ENCODE measurements at places on chromosomes 3 and 15.

GRCh38 chr3:8625991-8626390, 18.6 kb downstream of the SSUH2 start:
- peak; percentile 28 for DNase-seq

- DNase-seq, result peak; percentile 66
Observed at GRCh38 chr3:66276705-66277274, 56.0 kb downstream of the SLC25A26 start.

GRCh38 chr3:141240687-141241615, 9.3 kb downstream of the PXYLP1 start:
- DNase-seq, result peak; percentile 37

- peak; percentile 73 for DNase-seq
Observed at GRCh38 chr3:18127174-18127858, 297.8 kb downstream of the SATB1 start.

DNA sequence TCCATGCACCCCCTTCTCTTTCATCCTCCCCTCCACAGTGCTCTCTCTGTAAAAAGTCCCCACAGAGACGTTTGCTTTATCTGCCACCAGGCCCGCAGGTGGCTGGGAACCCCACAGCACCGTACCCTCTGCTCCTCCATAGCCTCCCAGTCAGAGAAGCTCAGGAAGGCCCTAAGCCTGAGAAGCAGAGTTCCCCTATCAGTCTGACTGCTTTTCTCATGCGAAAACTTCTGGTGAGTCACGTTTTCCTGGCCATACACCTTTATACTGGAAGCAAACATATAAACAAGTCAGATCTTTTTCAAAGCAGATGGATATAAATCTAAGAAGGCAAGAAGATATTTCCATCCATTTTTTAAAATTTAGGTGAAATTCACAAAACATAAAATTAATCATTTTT, 51.5 kb upstream of the MEF2A start:
- DNase-seq, result no peak

- no peak for DNase-seq
Observed at GRCh38 chr3:185727873-185728272, 97.0 kb downstream of the IGF2BP2 start.

- DNase-seq, result no peak
Observed at GRCh38 chr3:193805448-193805847, 212.4 kb downstream of the OPA1 start.

GRCh38 chr3:37668818-37669610, 192.7 kb upstream of the CTDSPL start:
- DNase-seq, result no peak

- peak; percentile 39 for DNase-seq
Observed at GRCh38 chr3:36494461-36495109, 114.3 kb downstream of the STAC start.

- DNase-seq, result no peak
Observed at GRCh38 chr3:105938101-105938500, 69.3 kb upstream of the CBLB start.

- DNase-seq, result no peak
Observed at GRCh38 chr15:36766449-36766848, 187.0 kb downstream of the CDIN1 start.

DNA sequence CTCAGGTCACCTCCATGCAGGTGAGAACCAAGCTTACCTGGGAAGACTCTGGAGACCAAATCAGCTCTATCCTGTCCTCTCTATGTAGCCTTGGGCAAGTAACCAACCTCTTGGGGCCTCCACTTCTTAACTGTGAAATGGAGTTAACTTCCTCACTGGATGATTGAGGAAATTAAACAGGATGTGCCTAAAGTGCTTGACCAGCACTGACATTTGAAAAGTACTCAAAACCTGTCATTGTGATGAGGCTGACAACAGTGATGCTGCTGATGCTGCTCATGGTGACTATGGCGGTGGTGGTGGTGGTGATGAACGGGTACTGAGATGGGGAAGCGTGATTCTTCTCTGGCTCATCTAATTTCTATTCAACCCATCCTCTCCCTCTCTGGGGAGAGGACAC, 22.3 kb downstream of the VIPR1 start:
- no peak for DNase-seq

- no peak for DNase-seq
Observed at GRCh38 chr3:50603261-50604109, 8.1 kb downstream of the CISH start.

- no peak for DNase-seq
Observed at GRCh38 chr3:9248522-9249271, 749 bp downstream of the SRGAP3 start.

DNA sequence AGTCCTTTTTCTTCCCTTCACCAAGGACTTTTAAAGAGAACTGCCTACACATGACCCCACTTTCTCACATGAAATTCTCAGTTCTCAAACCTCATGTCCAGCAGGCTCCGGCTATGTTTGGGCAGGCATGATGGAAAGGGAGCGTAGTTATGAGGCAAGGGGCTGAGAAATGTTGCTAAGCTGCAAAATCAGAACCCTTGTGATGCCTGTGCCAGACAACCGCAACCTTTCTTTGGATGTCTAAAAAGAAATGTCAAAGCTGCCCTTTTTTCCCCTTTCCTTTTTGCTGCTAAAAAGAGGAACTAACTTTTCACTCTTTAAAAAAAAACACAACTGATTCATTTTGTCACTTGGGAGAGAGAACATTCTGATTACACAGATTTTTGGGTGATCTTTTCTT, 19.2 kb downstream of the GNB4 start:
- DNase-seq, result peak; percentile 44

- no peak for DNase-seq
Observed at GRCh38 chr3:132843851-132844553, 121.8 kb upstream of the NPHP3 start.

DNA sequence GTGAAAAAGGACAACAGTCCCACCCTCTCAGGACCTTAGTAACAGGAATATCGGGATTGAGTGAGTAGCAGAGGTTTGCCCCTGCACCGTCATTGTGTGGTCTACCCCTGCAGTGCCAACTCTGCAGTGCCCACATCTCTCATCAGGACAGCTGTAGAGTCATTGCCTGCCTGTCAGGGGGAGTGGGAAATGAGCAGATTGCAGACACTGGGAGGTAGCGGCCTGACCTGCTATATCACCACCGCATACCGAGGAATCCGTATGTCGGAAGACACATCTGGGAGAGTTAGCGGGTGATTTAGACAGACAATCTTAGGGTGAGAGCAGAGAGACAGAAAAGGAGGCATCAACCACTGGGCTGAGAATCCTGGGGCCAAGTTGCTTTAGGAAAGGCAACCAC, 218.1 kb downstream of the EPHB1 start:
- DNase-seq, result no peak

GRCh38 chr3:105826778-105827634, 41.8 kb downstream of the CBLB start:
- no peak for DNase-seq

DNA sequence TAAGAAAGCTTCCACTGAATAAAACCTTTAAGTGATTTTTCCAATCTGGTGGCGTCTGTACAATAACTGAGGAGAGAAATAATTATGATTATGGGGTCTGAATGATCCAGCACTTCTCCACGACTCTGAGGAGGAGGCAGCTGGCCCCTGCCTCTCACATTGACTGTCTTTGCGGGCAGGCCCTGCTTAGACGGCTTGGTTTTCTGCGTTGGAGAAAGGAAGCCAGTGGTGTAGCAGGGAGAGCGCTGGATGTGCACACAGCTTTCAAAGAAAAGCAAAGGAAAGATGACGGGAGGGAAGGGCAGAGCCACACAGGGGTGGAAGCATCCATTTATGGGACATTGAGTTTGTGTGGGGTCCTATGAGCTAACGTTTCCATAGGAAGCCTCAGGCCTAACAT, 62.5 kb downstream of the MGLL start:
- no peak for DNase-seq

DNA sequence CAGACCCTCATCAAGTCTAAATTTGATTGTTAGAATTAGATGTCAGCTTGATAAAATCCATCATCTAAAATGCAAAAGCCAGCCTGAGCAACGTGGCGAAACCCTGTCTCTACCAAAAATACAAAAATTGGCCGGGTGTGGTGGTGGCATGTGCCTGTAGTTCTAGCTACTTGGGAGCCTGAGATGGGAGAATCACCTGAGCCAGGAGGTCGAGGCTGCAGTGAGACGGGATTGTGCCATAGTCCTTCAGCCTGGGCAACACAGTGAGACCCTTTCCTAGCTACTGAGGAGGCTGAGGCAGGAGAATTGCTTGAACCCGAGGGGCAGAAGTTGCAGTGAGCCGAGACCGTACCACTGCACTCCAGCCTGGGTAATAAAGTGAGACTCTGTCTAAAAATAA, 69.5 kb downstream of the MYO1E start:
- DNase-seq, result no peak

- no peak for DNase-seq
Observed at GRCh38 chr3:155727836-155728235, 17.0 kb downstream of the PLCH1 start.

DNA sequence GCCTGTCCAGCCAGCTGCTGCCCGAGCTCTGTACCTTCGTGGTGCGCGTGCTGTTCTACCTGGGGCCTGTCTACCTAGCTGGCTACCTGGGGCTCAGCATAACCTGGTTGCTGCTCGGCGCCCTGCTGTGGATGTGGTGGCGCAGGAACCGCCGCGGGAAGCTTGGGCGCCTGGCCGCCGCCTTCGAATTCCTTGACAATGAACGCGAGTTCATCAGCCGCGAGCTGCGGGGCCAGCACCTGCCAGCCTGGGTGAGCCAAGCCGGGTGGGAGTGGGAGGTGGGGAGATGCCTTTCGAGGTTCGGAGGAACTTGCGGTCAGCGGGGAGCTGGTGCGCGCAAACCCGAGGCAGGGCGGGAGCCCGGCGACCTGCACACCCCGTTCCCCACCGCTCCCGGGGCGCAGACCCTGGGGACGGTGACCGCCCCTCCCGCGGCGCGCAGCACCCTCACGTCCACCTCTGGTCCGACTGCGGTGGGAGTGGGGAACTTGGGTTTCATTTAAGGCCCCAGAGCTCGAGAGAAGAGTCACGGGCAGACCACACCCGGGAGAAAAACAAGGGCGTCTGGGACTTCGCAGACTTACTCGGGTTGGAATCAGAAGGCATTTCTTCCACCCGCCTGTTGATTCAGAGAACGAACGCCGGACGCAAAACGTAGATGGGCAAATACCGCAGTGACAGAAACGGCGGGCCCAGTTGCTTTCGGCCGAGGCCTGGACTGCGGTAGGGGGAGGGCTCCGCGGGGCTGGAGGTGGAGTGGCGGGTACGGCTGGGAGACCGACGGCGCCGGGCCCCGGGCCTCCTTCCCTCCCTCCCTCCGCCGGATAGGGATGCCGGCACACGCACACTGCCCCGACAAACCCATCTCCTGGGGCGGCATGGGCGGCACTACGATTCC, 708 bp downstream of the ESYT3 start:
- DNase-seq, result peak; percentile 38

- peak; percentile 16 for DNase-seq
Observed at GRCh38 chr3:100155128-100155527, 40.8 kb upstream of the FILIP1L start.

- peak; percentile 61 for DNase-seq
Observed at GRCh38 chr15:98150084-98150483, 189.6 kb downstream of the ARRDC4 start.

DNA sequence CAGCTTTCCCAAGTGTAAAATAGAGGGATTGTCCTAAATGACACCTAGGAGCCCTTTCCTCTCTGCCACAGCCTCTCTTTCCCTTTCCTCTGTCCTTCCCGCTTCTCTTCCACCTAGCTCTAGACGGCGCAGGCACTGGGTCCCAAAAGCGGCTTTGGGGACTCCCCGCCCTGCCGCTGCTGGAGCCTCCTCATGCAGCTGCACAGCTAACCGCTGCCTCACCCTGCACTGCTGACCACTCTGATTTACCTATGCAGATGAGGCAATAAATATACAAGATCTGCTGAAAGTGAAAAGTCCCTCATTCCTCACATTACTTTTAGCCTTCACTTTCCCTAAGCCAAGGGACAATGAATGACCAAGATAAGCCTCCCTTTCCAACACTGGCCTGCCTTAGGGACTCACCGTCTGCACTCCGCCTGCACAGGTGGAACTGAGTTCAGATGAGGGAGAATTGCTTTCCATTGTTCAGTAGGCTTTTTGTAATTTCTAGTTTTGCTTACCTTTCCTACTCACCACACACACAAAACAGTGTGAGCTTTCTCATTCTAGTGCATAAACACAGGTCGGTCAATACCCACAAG, 197.5 kb upstream of the BCL6 start:
- DNase-seq, result no peak

- DNase-seq, result no peak
Observed at GRCh38 chr15:69648775-69649735, 196.4 kb downstream of the RPLP1 start.

DNA sequence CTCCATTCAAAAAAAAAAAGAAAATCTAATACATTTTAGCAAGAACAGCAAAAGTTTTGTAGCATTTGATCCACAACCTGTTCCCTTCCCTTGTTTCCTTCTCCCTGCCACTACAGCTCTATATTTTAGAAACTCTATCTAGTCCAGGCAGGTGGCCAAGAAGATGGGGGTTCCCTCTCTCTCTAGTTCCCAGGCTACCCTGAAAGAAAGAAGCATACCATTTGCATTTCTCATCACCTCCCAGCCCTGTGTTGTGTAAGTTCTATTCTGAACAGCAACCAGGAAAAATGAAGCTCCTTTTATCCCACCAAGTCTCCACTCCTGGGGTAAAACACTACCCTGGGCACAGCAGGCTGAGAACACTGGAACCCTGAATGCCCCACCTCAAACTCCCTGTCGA, 100.0 kb downstream of the PCCB start:
- DNase-seq, result no peak

DNA sequence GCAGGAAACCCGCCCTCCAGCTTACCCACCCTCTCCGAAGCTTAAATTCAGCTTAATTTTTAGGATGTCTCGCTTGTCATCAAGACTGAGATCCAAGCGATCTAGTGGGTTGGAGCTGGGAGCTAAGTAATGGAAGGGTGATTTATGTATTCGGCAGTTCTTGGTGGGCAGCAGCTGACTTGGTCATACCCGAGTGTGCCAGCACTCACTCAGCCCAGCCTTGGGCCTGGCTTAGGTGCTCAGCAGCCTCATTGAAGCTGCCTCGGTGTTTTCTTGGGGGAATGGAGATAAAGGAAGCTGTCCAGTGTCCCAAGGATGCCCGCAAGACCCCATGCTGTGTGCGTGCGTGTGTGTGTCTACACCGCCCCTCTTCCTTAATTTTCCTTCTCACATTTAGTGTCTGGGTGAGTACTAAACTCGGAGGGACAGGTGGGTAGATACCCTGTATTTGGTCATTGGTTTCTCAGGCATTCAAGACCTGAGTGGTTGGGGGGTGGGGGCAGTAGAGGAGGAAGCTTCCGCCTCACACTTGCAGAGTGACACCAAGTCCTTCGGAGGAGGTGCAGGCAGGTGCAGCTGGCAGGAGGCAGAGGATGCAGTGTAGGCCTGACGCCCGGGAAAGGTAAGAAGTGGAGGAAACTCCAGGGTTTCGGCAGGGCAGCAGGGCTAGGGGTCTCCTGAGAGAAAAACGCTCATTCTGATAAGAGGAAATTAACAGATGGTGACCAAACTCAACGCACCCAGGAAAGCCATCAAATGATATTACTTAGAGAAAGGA, 92.8 kb downstream of the PCSK6 start:
- DNase-seq, result peak; percentile 9

Measured in NB4 (cell line).